CD4-positive, alpha-beta T cell treated with Interleukin-17A for 4 hours (primary cell): ENCODE measurements at places on chromosomes 2 and 18.

DNA sequence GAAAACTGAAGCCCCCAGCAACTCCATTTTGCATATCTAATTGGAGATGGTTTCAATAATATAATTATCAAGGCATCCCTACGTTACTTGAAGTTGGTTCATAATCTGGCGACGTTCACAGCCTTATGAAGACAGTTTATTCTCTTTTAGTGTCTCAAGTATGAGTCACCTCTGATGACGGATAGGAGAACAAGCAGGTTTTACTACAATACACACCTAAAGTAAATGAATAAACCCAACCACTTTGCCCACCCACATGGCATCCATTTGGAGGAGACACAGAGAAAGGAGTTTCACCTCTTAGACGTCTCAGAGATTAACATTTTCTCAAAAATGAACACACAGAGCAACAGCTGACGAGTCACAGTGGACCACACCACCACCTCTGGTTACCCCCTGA is 40.8 kb downstream of the BCL11A start:
- DNase-seq: no peak

DNA sequence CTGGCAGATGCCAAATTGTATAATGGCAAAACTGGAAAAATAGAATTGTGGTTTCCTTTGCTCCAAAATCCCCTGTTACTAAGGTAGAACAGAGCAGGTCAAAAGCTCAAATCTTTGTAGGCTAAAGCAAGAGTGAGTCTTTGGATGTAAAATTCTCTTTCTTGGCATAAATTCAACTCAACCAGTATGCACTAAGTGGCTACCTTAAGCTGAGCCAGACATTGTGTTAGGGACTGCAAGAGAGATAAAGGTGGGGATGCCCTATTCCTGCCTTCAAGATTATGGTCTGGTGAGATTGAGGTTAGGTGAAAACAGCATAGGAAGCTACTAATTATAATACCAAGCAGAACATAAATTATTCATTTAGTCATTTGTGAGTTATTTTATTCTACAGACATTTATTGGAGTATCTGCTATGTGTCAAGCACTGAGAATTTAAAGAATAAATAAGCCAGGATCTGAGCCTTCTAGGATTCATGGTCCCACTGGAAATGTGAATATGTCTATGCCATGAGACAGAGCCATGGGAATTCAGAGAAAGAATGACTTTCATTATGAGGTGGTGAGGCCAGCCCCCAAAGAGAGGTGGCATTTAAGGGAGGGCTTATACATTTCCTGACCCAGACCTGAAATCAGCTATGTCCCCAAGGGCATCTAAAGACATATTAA is 198.0 kb upstream of the NCKAP5 start:
- DNase-seq: no peak

DNA sequence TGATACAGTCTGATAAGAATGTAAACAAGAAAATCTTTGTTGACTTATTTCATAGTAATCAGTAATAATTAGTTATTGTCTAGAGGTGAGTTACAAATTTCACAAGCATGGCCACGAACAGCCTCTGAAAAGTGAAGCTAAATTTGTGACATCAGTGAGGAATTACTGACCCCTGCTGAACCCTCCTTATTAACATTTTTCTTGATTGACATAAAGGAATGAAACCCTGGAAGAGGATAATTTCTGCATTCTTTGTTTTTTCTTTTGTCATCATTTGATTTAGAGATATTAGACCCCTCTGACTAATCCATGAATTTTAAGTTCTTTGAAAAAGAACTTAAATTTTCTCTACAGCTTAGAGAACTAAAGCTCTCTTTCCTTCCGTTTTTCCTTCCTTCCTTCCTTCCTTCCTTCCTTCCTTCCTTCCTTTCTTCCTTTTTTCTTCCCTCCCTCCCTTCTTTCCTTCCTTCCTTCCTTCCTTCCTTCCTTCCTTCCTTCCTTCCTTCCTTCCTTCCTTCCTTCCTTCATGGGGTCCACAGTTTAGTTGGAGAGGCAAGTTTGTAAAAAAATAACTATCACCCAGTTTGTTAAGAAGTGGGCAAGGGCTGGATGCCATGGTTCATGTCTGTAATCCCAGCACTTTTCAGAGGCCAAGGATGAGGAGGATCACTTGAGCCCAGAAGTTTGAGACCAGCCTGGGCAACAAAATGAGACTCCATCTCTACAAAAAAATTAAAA is 387.0 kb downstream of the MTX2 start:
- DNase-seq: no peak

- DNase-seq: no peak
Measured at GRCh38 chr2:234770031-234770506, 181.7 kb upstream of the SH3BP4 start.

DNA sequence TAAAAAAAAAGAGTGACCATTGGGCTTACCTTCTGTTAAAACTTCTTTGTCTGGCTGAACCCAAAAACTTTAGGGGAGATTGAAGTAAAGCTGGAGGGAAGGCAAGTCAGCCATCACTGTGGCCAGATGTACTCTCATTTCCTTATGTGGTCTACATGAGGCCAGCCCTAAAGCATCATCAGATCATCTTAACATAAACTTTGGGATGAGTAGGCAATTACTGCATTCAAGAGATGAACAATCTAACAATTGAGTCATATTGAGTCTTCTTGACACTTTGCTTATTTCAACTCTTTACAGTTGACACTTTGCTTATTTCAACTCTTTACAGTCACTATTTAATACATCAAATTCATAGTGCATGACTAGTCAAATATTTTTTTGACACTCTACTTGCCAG is 155.6 kb downstream of the QPCT start:
- DNase-seq: no peak

DNA sequence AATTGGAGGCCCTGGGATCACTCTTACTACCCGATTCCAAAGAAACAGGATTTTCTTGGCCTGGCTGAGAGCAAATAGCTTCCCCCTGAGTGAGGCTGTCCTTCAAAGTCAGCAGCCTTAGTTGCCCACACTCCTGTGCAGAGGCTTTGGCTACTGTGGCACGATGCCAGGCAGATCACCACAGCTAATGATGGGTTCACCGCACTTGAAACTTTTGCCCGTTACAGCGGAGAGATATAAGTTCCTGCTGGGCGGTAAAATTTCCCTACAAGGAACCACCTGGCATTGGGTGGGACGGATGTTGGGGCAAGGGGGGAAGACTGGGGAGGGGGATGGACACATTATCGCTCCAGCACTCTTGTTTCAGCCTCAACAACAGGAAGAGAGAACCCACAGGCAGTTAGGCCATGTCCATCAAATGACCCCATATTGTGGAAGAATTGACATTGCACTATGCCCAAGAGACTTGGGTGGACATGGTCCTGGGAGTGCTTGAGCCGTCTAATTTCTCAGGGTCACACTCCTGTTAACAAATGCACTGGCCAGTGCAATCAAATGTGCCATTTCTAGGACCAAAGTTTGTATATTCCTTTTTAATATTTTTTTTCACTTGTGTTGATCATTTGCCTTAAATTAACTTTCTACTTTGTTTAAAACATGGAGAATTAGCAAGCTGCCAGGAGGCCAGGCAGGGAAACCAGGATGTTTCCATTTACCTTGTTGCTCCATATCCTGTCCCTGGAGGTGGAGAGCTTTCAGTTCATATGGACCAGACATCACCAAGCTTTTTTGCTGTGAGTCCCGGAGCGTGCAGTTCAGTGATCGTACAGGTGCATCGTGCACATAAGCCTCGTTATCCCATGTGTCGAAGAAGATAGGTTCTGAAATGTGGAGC is 4.4 kb downstream of the IL1B start:
- DNase-seq: no peak

DNA sequence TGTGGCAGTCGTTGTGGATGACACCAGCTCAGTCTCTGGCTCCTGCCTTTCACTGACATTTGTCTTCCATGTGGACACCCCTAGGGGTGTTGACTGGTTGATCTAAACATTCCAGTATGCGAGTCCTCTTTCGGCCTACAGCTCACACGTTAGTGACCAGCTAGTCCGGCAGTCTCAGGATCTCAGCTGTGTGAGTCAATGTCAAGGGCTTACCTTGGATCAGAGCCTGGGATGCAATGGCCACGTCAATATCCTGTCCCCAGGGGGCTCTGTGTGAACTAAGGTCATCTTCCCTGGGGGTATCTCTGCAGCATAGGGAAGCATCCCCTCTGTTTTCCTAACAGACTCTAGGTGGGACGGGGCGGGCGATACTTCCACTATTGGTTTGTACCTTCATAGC is 35.1 kb upstream of the YWHAQ start:
- no peak for DNase-seq

DNA sequence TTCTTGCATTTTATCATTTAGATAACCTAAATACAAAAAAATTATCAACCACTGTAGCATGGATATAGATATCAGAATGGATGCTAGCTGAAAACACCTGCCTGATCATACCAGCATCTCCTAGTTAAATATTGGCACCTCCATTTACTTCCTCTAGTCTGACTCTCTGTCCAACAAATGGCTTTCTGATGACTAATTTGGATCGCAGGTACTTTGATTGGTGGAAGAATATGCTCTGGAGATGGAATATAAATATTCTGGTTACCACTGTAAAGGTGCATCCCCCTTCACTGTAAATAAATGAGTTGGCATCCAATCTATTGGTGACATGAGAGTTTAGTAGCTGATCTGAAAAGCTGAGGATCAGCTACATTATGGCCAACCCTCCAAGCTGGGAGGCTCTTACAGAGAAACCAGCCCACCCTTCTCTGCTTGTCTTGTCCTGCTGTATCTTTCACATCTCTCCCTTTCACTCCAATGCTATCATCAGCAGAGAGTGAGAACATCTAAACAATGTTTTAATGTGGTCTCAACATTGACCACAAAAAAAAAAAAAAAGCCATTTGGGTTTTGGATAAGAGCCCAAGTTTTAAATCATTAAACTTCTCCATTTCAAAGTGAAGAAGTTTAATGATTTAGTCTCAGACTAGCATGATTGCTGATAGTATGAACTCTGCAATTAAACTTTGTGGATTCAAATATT is 90.5 kb downstream of the PMAIP1 start:
- no peak for DNase-seq
